Thyroid gland (tissue), 4 donors: ENCODE measurements at places on chromosomes 11 and 22.

DNA sequence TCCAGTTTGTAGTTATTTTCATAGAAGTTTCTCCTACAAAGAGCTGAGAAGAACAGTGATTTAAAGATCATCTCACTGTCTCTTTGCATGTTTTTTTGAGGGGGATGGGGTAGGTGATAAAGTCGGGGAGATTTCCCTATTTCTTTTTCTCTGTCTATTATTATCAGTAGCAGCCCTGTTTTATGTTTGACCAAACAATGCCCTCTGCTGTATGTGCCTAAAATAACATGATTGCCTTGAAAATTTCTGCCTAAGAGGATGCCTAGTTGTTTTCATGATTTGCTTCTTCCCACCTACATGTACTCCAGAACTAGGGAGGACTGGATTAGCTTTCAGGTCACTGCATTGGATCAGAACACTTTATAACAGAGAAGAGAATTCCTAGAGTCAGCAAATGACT lies 1330.2 kb downstream of the LRRC4C start:
- no peak for DNase-seq

DNA sequence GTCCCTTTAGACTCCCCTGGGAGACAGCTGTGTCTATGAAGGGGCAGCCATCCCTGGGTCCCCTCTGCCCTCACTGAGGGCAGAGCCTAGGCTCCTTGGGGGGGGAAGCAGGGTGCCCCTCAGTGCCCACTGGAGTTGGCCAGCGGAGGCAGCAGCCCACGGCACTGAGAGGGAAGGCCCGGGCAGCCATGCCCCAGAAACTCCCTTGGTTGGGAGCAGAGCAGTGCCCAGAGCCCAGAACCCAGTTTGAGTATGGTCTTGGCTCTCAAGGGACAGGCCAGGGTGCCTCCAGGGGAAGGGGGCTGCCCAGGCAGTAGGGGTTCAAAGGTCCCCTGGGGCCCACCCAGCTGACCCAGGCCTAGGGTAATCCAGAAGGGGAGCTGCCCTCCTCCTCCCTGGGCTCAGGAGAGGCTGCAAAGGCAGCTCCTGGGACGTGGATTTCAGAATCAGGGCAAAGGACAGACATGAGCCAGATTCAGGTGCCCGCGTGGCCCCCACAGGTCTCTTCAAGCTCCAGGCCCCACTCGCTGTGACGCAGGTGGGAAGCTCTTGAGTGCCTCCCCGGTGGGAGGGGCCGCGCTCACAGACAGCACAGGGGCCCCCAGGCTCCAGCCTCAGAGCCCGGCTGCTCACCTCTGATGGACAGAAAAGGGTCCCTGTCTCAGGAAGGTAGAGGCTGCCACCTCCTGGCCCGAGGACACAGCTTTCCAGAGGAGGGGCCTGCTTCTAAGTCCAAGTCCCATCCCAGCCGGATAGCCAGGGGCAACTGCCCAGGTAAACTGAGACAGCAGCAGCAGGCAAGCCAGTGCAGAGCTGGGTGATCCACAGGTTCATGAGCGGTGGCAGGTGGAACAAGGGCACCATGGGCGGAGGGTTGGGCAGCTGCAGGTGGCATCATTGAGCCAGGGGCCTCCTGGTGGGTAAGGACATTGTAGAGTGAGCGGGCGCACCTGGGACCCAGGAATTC lies 2.6 kb downstream of the C11orf21 start:
- DNase-seq = peak; percentile 70

GRCh38 chr11:25456211-25456610 lies 875.7 kb upstream of the ANO3 start:
- no peak for DNase-seq

DNA sequence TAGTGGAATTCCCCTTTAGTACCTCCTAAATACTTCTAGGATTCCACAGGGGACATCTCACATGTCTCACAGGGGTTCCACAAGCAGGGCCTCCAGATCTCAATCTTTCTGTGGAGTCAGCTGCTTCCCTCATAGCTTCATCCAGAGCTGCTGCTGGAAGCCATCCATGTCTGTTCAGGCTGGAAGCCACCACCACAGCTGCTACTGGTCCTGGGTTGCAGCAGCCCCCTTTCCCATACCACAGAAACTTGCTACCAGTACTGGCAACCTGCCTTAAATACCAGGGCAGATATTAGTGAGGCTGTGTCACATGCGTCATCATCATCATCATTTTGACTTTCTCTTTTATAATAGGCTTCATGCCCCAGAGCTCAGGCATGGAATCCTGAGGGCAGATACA lies 242.7 kb upstream of the NCAM1 start:
- DNase-seq = no peak

DNA sequence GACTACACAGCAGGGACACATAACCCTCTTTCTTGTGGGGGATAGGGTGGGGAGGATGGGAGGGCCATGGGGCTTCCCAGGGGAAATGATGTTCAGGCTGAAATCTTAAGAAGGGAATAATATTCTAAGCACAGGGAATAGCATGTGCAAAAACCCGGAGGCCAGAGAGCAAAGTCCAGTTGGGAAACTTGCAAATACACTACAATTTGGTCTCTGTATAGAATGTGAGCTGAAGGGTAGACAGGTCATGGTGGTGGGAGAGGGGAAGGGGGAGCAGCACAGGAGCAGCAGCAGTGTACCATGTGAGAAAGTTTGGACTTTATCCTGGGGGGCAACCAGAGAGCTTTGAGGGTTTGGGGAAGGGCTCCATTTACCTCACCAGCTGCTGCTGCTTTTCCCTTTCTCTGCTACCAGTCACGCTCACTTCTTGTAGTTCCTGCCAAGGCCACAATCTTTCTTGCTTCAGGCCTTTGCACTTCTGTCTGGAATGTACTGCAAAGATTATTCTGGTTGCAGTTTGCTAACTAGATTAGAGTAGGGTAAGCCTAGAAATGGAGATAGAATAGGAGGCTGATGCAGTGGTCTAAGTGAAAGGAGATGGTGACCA lies 43.0 kb downstream of the KREMEN1 start:
- DNase-seq = no peak

GRCh38 chr22:29994943-29995342 lies 85.3 kb upstream of the HORMAD2 start:
- DNase-seq = no peak

GRCh38 chr11:100887659-100888058 lies 200.6 kb downstream of the ARHGAP42 start:
- no peak for DNase-seq

GRCh38 chr11:124640666-124641065 lies 18.0 kb downstream of the TBRG1 start:
- no peak for DNase-seq

DNA sequence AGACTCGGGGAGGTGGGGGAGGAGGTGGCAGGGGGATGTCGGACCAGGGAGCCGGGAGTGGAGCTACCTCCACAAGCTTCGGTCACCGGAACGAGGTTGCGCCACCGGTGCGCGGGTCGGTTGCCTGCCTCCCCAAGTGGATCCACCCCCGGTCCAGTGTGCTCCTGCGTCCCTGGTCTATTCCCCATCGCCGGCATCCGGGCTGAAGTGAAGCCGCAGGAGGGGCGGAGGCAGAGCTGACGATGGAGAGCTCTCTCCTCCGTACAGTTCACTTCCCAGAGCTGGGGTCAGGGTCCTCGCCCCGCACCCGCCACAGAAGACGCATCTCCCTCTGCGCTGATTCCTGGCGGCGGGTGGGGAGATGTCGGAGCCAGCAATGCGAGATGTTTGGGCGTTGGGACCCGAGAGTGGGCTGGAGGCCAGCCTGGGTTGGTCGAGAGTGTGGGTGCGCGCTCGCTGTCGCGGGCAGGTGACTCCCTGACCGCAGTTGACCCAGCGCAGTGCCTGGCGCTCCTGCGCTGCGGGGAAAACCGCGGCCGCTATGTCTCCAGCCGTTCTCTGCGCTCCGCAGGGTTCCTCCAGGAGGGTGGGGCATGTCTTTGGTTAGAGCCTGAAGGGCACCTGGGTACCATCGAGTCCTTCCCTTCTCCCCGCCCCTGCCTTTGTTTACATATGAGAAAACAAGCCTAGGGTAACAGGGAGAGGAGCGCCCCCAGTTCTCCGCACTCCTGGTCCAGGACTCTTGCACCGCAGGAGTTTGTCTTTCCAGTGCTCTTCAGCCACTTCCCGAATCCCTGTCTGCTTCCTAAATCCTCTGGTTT lies 1.7 kb downstream of the C11orf96 start:
- no peak for DNase-seq

GRCh38 chr11:115126515-115127208 lies 377.6 kb downstream of the CADM1 start:
- DNase-seq = no peak

DNA sequence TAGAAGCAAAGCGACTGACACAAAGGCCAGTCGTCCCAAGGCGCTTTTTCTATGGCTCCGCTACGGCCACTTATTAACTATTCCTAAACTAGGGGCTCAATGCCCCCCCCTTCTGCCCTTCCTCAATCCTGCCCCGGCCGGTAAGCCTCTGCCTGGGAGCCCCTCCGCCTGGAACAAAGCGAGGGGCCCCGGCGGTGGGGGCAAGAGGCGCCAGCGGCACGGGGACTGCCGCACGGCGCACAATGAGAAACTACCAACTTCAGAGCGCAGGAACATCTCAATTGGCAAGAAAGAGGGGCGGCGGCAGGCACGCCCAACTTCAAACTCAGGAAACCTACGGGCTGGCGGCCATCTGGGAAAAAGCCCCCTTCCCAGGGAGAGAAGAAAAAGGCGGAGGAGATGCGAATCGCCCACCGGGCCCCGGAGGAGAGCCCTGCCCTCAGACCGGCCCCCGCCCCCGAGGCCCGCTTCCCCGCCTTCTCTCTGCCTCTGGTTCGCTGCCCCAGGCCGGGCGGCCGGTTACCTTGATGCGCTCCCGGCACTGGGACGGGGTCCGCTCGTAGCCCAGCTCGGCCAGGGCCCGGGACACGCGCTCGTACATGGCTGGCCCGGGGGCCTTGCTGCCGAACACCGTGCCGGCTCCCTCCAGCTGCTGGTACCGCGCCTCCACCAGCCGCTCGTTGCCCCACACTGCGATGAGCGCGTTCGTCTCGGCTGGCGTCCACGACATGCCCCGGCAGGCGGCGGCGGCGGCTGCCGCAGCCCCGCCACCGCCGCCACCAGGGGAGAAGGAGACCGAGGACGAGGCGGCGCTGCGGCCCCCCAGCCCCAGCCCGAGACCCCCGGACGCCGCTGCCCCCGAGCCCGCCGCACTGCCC lies 619 bp downstream of the MSANTD2 start:
- DNase-seq = peak; percentile 33

- no peak for DNase-seq
Measured at GRCh38 chr11:68026391-68027105, 3.9 kb upstream of the NDUFS8 start.

GRCh38 chr11:121249039-121249663 lies 43.4 kb upstream of the SC5D start:
- peak; percentile 7 for DNase-seq

DNA sequence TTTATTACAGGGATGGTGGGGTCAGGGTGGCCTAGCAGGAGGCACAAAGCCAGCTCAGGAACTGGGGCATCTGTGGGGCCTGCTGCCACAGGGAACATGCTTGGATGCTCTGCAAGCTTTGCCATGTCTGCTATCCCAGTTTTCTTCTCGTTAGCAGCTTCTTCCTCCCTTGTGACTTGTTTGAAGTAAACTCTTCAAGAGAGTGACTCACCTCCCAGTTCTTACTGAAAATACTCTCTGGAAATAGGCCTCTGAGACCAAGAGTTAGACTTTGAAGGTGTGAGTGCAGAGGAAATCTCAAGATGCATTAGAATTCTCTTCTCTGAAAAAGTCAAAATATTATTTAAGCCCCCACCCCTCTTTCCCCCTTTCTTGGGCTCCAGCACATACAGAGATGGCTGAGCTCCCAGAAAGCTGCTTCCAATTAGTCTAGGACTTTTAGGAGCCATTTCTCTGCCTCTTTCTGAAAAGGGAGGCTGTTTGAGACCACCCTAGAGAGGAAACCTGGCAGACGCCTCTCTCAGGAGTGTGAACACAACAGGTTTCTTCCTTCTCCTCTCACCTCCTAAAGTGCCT lies 15.1 kb downstream of the CWC15 start:
- DNase-seq = no peak

DNA sequence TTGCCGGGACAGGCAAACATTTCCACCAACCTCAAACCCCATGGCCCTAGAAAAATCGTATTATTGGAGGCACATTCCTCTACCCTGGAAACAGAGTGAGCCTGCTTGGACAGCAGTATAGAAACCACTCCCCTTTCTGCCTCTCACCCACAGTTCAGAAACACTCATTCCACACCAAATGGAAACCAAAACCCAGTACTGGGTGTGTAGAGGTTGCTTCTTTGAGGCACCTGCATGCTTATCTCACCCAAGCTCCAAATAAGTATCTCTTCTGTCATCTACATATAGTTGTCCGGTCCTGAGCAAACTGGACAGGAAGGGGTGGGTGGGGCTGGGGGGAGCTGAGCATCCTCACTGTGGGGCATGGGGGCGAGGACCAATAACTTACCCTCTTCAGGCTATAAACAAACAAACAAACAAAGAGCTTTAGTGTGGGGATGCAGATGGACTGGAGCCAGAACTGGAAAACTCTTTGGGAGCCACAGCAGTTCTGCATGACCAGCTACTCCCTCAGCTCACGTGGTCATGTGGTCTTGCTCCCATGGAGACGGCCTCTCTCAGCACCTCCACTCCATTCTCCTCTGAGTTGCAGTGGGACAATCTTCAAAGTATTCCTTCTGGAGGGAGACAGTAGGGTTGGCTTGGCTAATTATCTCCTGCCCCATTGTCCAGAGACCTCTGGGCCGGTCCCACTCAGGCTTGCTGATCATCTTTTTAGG lies 1.0 kb upstream of the PLAAT2 start:
- DNase-seq = peak; percentile 91

DNA sequence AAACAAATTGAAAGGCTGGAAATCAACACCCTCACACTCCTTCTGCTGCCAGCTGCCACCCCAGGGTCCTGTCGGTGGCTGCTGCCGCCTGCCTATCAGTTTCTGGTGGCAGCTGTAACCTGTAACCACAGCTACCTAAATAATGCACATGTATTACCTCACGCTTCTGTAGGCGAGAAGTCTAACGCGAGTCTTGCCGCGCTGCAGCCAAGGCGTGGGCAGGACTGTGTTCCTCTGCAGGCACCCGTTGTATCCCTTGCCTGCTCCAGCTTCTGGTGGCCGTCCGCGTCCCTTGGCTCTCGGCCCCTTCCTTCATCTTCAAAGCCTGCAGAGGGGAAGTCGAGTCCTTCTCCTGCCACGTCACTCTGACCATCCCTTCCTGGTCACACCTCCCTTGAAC lies 44.1 kb upstream of the GCAT start:
- DNase-seq = no peak

DNA sequence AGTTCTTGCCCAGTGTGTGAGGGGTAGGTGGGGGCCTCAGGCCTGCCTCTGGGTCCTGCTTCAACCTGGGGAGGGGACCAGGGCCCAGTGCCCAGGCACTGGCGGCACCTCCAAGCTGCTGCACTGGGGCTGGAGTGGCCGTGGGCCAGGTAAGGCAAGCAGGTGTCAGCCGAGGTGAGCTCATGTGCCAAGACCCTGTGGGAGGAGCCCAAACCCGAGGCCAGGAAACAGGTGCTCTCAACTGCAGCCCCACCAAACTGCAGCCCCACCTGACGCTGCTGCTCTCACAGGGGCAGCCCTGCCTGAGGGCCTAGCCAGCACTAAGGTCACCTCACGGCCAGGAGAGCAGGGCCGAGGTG lies 18.1 kb upstream of the GNB1L start:
- peak; percentile 11 for DNase-seq

GRCh38 chr11:8056810-8057463 lies 24.1 kb upstream of the TUB start:
- DNase-seq = no peak
